ENCODE measurements at places on chromosomes 2 and 18.

GRCh38 chr18:63112706-63113105 is 206.9 kb downstream of the BCL2 start:
- no peak for DNase-seq

GRCh38 chr2:175310813-175311504 is 129.4 kb upstream of the ATP5MC3 start:
- no peak for DNase-seq

GRCh38 chr2:132588576-132588975 is 81.4 kb downstream of the LYPD1 start:
- DNase-seq = no peak

DNA sequence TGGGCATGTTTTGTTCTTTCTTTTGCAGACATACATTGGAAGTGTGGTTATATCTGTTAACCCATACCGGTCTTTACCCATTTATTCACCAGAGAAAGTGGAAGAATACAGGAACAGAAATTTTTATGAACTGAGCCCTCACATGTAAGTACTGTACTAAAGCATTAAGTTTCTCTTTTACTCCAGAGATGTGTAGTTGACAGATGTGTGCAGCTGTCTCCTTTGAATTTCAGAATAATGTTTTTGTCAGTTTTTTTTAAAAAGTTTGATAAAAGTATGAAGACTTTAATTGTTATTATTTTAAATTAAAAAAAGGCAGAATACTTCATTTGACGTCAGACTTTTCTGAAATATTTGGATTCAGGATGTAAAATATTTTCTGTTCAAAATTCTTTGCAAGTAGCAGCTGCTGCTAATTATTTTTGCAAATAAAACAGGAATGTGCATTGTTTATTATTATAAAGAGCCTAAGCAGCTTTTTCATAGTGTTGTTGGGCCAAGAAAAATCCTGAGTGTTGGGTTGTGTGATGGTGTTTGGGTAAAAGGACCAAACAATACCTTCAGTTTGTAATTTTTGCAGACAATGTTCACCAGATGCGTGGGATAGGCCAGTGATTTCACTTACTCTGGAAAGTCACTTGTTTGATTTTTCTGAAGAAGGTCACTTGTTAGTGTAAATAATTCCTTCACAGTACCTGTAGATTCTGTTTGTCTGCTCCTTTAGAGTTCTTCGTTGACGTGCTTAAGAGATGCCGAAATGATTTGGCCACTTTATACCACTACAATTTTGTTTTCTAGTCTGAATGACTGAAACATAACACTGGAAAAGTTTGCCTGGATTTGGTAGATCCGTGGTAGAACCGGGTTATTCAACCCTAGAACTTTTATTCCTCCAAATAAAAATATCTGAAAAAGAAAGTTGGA is 51.1 kb downstream of the MYO1B start:
- DNase-seq = no peak

GRCh38 chr18:48886520-48887293 is 64.1 kb downstream of the SMAD7 start:
- no peak for DNase-seq

Data from activated CD8-positive, alpha-beta memory T cell treated with anti-CD3 and anti-CD28 coated beads, Interleukin-2, amount 10 ng/mL, durations not matched to agents 7 days and 5 days (primary cell).